ENCODE measurements at places on chromosomes 5 and 9.
A peak's percentile ranks its signal among the peaks of the same experiment; 100 is the strongest.

DNA sequence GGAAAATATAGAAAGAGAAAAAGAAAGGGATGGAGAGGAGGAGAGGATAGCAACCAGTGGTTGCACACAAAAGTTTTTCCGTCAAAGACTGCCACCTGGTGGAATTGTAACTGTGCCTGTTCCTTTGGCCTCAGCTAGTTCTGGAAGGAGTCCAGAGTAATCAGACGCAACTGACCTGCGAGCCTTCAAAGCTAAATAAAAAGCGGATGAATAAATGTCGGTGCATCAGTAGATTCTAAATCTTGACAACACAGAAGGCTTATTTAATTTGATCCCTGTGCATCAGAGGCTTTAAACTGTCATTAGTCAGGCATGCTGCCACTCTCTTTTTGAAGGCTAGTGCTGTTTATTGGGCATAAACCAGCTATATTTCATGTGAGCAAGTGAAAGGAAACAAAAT is 132.9 kb upstream of the ACO1 start:
- DNase-seq = peak; percentile 76

DNA sequence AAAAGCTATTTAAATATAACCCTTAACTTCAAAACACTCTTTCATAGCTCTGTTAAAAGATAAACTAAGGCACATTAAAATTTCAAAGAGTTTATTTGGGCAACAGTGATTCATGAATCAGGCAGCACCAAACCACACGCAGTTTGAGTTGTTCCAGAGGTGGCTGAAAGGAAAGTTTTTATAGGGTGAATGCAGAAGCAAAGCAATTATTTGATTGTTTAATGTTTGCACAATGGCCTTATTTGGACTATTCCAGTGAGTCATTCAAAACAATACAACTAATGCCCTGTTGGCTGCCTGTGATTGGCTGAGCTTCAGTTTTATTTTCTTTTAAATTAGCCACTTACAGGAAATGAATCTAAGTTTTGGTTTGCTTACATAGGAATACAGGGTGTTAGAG is 125.3 kb downstream of the CEP120 start:
- no peak for DNase-seq

DNA sequence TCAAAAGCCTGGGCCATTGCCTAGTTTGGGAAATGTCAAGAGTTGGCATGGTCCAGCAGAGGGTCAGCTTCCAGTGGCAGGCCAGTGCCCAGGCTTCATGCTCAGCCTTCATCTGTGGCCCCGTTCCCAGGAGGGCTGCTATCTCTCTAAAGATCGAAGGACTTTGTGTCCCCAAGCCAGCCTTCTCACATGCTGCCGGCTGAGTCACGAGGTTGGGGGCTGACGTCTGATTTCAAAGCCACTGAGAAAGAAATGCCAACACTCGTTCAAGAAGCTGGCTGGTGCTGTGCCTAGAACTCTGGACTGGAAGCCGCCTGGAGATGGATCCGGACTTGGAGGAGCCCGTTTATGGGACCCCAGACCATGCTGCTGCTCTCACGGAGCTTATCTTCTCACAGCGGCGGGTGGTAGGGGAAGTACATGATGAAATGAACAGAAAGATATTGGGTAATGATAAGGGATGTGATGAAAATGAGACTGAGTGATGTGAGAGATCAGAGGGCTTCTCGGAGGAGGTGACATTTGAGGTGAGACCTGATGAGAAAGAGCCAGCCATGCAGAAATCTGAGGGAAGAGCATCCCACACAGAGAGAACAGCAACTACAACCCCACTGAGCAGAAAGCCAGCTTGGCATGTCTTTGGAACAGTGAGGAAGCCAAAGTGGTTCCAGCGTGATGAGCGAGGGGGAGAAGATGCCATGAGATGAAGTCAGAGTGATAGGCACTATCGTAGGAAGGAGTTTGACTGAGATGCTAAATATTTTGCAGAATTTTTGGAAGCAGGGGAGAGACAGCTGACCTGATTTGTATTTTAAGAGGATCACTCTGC is 54.9 kb upstream of the BOD1 start:
- no peak for DNase-seq

DNA sequence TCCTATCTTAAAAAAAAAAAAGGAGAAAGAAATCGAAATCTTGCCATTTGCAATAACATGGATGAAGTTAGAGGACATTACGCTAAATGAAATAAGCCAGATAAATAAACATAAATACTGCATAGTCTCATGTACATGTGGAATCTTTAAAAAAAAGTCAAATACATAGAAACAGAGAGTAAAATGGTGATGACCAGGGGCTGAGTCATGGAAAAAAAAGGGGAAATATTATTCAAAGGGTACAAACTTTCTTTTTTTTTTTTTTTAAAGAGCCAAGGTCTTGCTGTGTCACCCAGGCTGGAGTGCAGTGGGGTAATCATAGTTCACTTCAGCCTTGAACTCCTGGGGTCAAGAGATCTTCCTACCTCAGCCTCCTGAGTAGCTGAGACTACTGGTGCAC is 310.1 kb downstream of the ZNF608 start:
- no peak for DNase-seq

DNA sequence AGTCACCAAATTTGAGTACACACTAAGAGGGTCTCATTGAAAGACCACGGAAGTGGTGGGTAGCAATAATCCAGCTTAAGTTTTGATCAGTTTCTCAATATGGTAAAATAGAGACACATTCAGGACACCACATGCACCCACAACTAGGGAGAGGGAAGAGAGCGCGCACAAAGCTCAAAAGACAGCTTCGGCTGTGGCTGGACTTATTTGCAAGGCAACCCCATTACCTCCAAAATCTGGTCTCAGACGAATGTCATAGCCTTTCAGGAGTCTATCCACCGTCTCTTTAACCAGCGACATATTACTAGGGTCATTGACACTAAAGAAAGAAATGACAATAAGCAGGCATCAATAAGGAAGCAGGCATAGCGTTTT is 443 bp downstream of the GABRB2 start:
- no peak for DNase-seq

GRCh38 chr9:4301971-4302427 is 2.1 kb upstream of the GLIS3 start:
- no peak for DNase-seq

DNA sequence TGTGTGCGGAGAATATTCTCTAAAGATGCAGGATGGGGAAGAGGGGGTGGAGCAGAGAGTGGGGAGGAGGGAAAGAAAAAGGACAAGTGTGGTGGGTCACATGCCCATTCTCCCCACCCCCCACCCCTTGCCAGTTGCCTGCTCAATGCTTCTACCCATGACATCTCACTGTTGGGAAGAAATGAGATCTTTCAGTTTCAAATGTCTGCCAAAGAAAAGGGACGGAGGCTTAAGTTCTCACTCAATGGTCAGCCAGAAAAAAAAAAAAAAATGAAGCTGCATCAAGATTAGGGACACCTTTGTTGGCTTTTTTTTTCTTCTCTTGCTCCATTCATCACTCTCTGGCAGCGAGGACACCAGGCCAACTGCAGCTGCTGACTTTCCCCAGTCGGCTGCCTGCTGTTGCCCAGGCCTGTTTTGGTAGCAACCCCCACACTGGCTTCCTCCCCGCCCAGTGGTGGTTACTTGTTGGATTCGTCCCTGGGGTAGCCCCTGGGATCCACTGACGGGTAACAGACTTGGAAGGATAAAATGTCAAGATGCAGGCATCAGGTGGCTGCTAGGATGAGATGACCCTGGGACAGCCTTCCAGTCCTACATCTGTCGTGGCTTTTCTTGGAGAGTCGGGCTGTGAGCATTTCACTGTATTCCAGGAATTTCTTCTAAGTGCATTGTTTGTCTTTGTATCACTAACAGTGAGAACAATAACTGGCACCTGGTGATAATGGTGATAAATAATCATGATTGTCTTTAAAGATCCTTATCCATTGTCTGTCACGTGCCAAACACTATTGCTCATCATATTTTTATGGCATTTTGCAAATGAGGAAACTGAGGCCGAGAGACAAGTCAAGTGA is 9.1 kb downstream of the WWC1 start:
- no peak for DNase-seq

DNA sequence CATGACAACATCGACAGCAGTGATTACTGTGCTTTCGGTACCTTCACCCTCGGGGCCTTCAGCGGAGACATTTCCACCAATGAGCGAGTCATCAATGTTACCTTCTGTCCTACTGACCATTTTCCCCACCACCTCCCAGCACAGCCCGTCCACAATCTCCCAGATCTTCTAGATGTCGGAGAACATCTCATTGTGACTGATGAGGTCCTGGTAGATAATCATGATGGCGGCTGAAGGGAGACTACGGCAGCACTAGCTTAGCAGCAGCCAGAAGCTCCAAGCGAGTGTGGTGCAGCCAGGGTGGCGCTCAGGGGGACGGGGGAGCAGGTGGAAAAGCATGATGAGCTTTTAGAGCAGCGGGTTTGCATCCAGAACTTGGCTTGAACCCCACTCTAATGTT is 379.0 kb downstream of the TLR4 start:
- no peak for DNase-seq
